ENCODE measurements at places on chromosomes 13 and 19.

DNA sequence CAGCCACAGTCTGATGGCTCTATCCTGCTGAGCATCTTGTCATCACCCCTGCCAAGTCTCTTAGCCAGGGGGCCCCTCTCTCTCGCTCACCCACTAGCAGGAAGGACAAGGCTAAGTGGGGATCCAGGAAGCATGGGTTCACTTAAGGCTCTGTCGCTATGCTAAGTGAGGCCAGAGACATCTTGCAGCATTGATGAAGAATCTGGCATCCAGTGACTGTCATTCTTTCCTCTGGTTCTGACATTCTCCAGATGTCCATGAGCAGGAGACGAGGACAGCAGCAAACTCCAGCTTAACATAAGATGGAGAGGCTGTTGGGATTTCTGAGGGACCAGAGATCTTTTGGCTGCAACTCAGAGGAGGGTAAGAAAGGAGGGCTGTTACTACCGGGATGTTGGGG is 230.2 kb downstream of the TSHZ3 start:
- DNase-seq, result no peak

DNA sequence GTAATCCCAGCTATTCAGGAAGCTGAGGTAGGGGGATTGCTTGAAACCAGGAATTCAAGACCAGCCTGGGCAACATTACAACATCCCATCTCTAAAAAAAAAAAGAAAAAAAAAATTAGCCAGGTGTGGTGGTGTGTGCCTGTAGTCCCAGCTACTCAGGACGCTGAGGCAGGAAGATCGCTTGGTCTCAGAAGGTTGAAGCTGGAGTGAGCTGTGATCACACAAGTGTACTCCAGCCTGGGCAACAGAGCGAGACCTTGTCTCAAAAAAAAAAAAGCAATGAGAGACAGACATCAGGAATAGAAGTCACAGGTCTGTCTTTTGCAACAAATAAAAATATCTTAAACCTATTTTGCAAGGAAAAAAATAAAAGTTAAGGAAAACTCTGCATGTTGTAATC is 23.3 kb downstream of the TMEM38A start:
- DNase-seq, result no peak

GRCh38 chr13:109647053-109647452 is 139.3 kb downstream of the IRS2 start:
- DNase-seq, result no peak

DNA sequence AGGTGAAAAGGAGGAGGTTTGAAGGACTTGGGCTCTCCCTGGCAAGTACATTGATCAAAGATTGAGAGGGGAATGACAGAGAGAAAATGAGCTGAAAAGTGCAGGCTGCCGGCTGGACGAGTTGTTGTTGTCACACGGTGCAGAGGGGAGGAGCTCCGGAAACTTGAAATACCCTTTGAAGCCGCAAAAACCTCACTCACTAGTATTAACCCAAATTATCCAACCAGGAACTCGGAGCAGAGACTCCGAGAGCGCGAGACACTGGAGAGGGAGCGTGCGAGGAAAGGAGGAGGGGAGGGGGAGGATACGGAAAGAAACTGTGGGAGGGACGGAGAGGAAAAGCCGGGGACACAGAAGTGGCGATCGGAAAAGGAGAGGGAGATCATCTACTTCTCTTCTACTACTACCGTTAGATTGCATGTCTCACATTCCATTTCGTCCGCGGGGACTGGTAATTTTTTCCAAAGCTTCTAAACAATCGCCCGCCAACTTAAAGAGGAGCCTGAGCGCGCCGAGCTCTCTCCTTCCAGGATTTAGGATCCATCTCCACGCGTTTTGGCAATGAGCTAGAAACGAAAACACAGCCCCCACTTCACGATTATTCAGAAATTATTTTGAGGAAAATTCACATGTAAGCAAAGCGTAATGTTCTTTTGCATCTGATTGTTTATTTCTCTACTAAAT is at the start of gene DACH1:
Gene DACH1, minus strand, starts transcription at position 74 of the 684 bp plus-strand sequence.
- DNase-seq, result no peak

- DNase-seq, result no peak
These were observed 1.5 kb downstream of the RNF6 start for GRCh38 chr13:26220575-26220974.

- no peak for DNase-seq
These were observed 80.6 kb downstream of the SIPA1L3 start for GRCh38 chr19:37987356-37988332.

DNA sequence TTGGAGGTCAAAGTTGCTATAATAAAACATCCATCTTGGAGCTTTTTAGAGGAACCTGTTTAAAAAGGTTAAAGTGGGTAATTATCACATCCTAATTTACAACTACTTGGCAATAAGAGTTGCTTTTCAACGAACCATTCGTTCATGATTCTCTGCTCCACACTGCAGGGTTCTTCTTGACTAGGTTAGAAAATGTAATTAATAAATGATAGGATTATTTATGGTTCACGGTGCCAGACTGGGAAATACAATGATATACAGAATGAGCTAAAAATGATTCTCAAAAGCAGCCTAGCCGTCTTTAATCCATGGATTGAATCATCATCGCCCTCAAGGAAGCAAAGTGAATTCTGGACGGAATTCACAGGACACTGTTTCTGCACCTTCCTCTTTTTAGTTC is 291.2 kb downstream of the TEX29 start:
- no peak for DNase-seq

GRCh38 chr19:1082928-1083816 is 12.0 kb downstream of the POLR2E start:
- peak; percentile 24 for DNase-seq

GRCh38 chr19:31377736-31378135 is 28.5 kb upstream of the TSHZ3 start:
- no peak for DNase-seq

DNA sequence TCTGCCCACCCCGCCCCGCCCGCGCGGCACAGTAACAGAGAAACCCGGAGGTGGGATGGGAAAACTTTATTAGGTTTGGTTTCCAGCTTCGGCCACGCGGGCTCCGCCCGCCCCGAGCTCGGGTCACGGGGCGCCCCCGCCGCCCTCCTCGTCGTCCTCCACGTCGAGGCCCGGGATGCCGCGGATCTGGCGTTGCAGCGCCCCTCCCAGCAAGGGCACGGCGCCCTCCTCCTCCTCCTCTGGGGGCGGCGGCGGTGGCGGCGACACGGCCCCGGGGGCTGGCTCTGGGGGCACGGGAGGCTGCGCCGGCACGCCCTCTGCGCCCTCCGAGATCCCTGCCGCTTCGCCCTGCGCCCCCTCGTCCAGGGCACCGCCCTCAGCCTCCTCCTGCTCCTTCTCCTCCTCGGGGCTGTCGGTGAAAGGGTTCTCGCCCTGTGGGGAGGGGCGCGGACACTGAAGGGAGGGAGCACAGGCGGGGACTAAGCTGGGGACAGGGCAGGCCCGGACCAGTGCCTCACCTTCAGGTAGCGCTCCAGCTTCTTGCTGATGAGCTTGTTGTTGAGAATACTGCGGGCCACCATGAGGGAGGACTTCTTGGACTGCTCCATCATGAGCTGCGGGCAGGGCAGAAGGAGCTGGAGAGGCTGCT is 536 bp upstream of the AKAP8 start:
- no peak for DNase-seq

DNA sequence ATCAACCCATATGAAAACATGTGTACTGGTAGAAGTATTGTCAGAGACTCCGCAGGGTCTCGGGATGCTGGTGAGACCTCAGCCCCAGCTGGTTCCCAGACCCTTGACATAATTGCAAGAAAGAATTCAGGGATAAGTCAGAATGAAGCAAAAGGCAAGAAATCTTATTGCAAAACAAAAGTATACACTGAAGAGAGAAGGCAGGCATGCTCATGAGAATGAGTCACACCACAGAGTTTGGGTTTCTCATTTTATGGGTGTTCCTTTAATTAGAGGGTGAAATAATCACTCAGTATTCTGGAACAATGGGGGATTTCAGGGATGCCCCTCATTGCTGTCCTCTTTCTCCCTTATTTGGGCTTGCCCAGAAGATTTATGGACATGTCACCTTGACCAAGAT is 1423.8 kb upstream of the MIR17HG start:
- DNase-seq, result no peak

- DNase-seq, result no peak
These were observed 14.0 kb downstream of the B3GLCT start for GRCh38 chr13:31213651-31214289.

Data from activated T-cell treated with anti-CD3 and anti-CD28 coated beads, Interleukin-2, amount 50 U/mL, for 1 hour (primary cell).